GM12864 (cell line): ENCODE measurements at places on chromosomes 11 and 22.
A peak's percentile ranks its signal among the peaks of the same experiment; 100 is the strongest.

DNA sequence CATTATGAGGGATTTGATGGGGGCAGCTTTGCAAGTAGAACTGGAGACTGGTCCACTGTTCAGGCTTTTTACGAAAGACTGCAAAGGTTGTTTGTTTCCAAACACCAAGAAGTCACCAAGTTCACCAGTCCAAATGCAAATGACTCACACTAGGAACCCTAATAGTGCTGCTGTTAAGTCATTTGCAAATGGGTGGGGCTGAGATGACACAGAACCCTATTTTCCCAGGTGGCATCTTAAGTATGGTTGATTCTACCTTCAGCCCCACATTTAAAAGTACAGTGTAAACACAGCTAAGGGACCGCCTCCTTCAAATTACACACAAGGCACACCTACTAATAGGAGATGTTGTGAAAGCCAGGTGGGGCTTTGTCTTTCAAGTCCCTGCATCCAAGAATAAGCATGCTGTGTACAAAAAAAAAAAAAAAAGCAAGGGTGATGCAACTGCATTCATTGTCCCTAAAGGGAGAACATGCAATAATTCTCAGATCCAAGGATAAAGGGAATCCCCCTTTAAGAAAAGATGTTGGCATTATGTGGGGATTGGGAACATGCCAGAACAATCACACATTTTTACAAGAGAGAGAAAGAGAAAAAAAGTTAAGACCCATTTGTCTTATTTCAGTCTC is 27.3 kb downstream of the BDNF start:
- DNase-seq = no peak

GRCh38 chr11:18698341-18699268 is at the start of gene TMEM86A:
TMEM86A (plus strand) TSS chr11:18698779; CDS start chr11:18698887, 108 bp downstream.
- peak; percentile 42 for DNase-seq

DNA sequence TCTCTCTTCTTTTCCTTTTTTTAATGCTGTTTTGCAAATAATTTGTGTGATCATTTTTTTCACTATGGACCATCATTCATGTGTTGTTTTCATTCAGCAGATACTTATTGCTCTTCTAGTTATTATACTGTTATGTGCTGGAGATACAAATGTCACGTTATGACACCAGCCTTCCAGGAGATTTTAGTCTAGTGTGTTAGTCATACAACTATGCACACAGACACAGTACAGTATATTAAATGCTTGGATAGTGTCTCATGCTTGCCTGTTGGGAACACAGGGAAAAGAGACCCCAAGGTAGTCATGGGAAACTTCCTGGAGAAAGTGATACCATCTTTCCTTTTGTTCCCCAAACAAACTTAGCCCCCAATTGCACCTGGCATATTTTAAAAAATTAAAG is 116.1 kb downstream of the UVRAG start:
- DNase-seq = no peak

- peak; percentile 13 for DNase-seq
Observed at GRCh38 chr22:44735518-44736428, 16.6 kb upstream of the ARHGAP8 start.

GRCh38 chr11:92826603-92827002 is 142.8 kb upstream of the MTNR1B start:
- no peak for DNase-seq

DNA sequence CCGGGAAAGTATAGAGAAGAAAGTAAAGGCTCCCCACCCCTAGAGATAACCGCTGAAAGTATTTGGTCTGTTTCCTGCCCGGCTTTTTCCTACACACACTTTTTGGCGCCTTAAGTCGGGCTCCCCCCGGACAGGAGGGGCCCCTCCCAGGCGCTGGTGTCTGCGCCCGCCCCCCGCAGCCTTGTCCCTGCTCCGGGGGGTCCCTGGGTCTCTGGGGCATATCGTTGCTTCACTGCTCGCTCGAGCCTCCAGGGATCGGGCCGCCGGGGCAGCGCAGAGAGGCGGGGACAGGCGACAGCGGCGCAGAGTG is 928 bp upstream of the CRACR2B start:
- no peak for DNase-seq

DNA sequence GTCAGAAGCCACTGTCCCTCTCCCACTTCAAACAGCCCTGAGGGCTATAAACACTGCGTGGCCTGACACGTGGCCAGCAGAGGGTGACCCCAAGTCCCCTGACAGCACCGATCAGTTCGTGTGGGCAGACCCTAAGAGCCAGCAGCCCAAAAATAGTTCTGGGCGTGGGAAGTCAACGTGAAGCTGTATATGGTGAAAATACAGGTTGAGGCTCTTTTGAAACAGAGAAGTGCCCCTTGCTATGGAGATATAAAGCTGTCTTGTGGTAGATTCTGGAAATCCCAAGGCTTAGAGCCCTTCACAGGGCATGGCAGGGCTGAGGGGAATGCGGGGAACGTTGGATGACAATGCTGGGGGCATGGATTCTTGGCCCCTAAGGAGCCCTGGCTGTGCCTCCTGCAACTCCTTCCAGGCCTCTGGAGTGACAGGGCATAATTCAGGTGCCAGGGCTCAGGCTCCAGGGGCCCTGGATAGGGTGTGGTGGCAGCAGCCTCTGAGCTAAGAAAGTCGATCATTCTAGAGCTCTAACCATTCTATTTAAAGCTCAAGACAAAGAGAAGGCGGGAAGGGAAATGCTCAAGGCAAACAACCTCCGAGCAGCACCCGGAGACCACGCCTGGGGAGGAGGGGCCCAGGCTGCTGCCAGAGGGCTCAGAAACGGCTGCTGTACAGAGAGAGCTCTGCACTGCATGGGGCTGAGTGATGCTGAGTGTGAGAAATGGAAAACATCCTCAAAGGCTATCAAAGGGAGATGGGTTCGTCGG is 60.4 kb upstream of the CD5 start:
- DNase-seq = peak; percentile 82
